ENCODE measurements at places on chromosomes 3 and 15.

DNA sequence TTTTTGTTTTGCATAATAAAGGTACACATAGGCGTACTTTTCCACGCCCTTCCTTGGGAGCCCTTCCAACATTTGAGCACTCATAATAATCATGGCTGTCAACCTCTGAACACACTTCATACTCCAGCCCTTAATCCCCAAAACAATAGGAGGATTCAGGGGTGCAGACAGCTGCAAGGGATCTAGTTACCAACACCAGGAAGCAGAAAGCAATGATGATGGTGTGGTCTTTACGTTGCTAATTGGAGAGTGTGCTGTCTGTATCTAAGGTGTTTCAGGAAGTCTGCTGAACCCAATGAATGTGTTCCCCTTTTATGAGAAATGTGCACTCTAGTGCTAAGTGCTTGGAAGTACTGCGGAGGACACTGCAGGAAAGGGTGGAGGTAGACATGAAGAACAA is 60.3 kb upstream of the PDZRN3 start:
- DNase-seq, result no peak

DNA sequence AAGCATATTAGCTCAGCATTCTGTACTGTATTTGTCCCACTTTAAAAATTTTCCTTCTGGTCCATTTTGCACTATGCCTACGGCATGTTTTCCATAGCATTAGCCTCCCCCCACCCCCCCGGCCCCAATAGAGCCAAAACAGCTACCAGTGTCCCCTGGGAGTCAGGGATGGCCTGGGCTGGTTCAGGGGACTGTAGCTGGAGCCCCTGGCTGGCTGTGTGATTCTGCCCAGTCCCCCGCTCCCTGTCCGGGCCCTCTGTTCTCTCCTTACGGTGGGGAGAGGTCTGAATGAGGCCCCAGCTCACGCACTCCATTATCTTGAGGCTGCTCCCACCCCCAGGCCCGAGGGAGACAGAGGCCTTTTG is 70.1 kb downstream of the KLF15 start:
- no peak for DNase-seq

GRCh38 chr3:182479419-182480336 is 313.6 kb upstream of the ATP11B start:
- no peak for DNase-seq

DNA sequence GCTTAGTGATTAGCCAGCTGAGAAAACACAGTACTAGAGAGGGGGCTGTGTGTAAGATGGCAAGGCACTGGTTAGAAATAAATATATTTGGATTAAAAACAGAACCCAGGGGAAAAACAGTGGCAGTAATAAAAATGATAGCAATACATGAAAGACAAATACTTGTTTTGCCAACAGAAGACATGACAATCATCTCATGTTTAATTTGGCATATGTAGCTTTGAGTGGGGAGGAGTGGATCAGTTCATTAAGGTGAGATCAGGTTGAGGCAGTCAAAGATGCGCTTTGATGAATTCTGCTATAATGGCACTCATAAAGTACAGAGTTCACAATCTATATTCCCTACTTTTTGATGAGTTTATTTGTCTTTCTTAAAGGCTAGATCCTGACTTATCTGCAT is 3.4 kb upstream of the HGD start:
- DNase-seq, result no peak

DNA sequence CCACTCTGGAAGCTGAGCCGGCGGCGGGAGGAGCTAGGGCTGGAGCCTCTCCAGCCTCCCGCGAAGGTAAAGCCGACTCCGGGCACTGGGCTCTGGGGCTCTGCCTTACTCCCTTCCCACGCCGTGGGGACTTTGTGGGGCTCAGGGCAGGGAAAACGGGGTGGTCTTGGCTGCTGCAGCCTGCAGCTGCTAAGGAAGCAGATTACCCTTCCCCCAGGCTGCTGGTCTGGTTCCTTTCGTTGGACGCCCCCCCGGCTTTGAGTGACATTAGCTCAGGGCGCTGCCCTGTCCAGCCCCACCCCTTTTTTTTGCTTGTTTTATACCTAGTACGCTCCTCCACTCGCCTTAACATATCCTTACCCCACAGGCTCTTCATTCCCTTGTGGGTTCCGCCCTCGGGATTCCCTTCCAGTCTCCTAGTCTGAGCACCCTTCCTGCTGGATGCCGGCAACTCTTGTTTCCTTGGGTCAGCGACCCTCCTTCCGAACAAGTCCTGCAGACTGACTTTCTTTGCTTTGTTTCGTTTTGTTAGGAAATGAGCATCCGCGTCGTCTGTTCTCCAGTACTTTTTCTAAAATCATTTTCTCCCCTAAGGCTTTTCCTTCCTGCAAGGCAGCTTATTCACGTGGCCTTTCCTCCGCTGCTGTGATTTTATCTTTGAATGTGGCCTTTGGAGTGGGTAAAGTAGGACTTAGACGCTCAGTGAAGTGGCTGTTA is 551 bp downstream of the DNAJC13 start:
- peak; percentile 46 for DNase-seq

DNA sequence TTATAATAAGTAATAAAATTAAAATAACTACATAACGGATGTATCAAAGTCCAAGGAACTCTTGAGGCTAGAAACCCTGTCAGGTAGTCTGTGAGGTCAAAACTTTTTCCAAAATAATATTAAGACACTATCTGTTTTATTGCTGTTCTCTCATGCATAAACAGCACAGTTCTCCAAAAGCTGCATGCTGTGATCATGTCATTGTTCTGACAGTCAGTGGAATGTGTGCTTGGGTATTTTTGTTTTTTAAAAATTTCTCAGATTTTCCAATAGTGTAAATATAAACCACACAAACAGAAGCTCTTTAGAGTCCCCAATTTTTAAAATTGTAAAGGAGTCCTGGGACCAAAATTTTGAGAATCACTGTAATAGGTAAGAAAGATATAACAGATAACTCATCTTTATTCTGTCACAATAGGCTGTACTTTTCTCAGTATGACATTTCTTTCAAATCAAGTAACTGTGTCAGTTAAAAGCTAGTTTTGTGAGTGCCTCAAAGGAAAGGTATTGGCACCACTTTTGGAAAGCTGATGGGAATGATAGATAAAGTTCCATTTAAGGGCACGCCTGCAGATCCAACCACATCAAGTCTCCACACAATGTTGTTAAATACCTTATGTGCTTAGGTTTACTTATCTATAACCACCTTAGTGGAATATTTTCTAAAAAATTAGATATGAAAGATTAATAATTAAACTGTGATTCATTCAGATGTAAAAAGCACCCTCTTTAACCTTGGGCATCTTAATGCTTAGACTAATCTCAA is 49.3 kb downstream of the CEP152 start:
- DNase-seq, result no peak

DNA sequence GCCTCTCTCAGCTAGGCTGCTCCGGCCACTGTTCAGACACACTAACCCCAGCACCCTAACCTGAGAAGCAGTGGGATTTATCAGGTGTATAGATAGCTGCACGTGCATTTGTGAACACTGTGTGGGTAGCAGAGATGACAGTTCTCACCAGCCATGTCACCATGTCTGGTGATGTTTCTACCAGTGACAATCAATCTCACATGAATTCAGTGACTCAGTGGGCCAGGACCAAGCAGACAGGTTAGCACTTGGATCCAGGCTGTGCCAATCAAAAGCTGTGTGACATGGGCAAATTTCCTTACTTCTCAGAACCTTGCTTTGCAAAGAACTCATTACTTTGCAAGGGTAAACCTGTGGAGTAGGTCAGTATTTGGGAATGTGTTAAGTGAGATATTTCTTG is 65.3 kb upstream of the GATM start:
- no peak for DNase-seq

DNA sequence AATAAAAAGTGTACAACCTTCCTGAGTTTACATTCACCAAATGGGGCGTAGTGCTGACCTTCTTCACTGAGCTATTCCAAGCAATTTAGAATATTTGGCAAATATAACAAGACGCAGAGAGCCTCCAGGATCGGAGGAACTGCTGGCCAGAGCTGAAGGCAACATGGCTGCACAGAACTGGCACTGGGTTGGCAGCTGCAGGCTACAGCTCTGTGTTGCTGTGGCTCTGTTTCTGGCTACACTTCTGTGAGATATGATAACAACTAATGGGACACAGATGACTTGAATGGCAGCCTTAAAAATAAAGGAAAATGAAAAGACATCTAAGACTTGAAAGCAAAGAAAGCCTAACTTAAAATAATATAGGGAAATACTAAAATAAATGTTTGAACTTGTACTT is 10.8 kb upstream of the SLC6A20 start:
- DNase-seq, result no peak

- DNase-seq, result peak; percentile 50
These were observed 305.3 kb downstream of the SATB1 start for GRCh38 chr3:18119866-18120265.

DNA sequence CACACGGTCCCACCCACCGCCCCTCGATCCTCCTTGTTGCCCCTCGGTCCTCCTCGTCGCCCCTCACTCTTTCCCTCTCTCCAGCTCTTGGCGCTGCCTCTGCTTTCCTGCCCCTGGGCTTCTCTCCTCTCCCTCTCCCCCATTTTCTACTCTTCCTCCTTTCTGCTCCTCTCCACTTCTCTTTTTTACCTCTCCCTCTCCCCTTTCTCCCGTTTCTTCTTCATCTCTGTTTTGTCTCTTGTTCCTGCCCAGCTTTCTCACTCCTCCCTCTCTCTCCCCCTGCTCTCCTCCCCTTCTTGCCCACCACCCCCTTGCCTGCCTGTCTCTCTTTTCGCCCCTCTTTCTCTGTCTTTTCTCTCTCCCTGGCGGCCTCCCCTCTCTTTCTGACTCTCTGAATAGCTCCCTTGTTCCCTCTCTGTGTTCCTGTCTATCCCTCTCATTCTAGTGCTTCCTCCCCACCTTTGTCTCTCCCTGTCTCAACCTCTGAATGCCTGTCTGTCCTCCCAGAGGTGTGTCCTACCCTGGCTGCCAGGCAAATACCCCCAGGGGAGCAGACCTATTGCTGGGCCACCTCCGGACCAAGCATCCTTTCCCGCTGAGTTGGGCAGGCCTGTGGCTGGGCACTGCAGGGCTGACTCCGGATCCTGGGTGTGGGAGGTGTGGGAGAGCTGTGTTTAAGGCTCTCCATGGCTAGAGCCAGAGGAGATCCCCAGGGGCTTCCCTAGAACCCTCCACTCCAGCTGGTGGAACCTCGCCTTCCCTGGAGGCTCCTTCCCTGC is 41.0 kb downstream of the EPHB3 start:
- no peak for DNase-seq

DNA sequence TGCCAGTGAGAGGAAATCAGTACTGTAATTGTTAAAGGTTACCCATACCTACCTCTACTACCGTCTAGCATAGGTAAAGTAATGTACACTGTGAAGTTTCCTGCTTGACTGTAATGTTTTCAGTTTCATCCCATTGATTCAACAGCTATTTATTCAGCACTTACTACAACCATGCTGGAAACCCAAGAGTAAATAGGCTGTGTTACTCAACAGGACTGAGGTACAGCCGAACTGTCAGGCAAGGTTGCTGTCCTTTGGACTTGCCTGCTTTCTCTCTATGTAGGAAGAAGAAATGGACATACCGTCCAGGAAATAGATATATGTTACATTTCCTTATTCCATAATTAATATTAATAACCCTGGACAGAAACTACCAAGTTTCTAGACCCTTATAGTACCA is 265.5 kb downstream of the NR2F2 start:
- no peak for DNase-seq

DNA sequence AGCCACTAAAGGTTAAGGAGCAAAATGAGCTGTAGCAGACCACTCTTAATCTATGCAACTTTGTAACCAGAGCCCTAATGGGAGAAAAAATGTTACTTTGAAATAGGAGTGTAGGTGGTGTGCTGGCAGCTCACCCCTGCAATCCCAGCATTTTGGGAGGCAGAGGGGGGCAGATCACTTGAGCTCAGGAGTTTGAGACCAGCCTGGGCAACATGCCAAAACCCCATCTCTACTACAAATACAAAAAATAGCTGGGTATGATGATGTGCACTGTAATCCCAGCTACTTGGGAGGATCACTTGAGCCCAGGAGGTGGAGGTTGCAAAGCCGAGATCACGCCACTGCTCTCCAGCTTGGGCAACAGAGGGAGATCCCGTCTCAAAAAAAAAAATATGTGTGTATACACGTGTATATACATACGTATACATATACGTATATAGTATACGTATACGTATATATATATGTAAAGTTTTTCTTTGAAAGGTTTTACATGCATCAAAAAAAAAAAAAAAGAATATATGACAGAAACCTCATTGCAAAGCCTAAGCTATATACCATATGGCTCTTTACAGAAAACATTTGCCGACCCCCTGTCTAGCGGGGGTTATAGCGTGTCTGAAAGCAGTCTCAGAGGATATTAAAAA is 15.7 kb downstream of the CAPN7 start:
- DNase-seq, result no peak

GRCh38 chr3:124928333-124929202 is 6.0 kb downstream of the MUC13 start:
- DNase-seq, result peak; percentile 69

- no peak for DNase-seq
These were observed 41.7 kb upstream of the SMAD3 start for GRCh38 chr15:67023517-67024313.

DNA sequence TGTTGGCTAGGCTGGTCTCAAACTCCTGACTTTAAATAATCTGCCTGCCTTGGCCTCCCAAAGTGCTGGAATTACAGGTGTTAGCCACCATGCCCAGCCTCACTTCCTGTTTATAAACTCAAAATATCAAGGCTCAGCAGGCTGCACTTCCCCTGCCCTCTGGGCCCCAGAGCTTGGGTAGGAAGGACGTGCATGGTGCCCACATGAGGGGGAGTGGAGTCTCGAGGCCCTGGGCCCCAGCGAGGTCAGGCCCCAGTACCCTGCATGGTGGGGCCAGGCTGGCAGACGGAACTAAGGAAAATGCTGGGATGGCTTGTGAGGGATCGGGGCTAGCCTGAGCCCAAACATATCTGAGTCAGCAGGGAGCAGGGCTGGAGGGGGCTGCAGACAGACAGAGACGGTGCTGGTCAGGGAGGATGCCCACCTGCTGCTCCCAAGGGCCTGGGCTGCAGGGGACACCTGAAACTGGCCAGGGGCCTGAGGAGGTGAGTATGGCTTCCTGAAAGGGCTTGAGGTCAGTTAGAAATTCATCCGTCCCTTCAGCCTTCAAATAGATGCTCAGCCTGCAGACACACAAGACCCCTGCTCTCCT is 5.1 kb downstream of the SPTBN5 start:
- DNase-seq, result no peak

DNA sequence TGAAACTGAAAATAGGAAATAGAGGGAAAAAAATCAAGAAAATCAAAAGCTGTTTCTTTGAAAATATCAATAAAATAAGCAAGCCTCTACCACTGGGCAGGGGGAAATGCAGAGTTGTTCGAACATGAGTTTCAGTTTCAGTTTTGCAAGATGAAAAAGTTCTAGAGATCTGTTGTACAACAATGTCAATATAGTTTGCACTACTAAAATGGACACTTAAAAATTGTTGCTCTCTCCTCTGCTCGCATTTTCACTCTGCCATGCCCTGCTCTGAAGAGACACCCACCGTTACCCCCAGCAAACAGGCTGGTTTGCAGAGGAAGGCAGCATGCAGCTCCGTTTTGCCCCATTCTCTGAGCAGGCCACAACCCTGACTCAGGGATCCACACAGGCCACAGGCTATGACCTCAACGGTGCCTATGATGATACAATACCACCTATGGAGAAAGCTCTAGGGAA is 64.5 kb downstream of the ZNF148 start:
- DNase-seq, result no peak

All from AG10803 (cell line).